Lower leg skin (tissue), 4 donors: ENCODE measurements at places on chromosomes 3 and 15. TPM values are rescaled to one million over a fixed set of nuclear protein-coding genes. Genes with fewer than 3 reads are reported as not detected.

DNA sequence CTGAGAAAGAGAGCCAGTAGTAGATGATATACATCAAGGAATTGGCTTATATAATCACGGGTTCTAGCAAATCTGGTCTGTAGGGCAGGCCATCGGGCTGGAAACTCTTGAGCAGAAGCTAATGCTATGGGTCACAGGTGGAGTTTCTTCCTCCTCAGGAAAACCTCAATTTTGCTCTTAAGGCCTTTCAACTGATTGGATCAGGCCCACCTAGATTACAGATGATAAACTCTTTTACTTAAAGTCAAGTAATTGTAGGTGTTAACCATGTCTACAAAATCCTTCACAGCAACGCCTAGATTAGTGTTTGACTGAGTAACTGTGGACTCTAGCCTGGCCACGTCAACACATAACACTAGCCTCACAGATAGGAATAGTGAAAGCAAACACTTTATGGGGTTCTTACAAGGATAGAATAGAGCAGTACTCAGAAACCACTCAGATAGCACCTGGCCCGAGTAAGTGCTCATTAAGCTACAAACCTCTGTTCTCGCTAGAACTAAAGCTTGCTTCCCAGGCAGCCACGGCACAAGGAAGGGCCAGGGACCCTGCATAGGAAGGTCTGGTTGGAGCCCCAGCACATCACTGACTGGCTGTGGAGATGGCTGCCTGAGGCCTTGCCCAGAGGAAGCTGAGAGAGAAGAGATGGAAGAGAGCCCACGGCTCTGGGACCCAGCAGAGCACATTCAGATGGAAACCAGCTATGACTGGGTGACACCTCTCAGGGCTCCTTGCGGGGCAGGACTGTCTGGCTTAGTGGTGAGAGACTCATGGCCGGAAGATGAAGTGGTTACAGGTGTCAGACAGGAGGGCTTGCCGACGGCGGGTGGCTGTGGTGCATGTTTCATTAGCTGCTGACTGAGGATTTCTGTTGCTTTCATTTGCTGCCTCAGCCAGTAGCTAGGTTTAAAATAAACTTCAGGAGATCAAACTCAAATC is 202.5 kb upstream of the TLE3 start:
- no peak for DNase-seq

DNA sequence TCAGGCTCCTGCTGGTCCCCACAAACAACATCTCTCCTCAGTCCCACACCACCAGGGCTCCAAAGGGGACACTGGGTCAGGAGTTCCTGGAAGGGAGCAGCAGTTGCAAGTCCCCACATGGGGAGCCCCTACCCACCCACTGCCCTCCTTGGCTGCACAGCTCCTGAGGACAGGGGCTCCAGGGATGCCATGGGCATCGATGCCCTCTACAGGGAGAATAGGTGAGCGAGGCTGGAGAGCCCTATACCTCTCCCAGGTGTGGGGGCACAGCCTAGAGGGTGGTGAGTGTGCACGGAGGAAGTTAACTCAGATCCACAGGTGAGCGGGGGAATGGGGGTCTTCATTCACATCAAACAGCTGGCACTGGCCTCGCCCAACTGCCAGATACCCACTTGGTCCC is 141.2 kb upstream of the LINGO1 start:
- DNase-seq: no peak

GRCh38 chr3:27127195-27127594 is 242.0 kb downstream of the NEK10 start:
- DNase-seq: no peak

GRCh38 chr15:40921949-40922607 is 7.1 kb upstream of the DLL4 start:
- no peak for DNase-seq

DNA sequence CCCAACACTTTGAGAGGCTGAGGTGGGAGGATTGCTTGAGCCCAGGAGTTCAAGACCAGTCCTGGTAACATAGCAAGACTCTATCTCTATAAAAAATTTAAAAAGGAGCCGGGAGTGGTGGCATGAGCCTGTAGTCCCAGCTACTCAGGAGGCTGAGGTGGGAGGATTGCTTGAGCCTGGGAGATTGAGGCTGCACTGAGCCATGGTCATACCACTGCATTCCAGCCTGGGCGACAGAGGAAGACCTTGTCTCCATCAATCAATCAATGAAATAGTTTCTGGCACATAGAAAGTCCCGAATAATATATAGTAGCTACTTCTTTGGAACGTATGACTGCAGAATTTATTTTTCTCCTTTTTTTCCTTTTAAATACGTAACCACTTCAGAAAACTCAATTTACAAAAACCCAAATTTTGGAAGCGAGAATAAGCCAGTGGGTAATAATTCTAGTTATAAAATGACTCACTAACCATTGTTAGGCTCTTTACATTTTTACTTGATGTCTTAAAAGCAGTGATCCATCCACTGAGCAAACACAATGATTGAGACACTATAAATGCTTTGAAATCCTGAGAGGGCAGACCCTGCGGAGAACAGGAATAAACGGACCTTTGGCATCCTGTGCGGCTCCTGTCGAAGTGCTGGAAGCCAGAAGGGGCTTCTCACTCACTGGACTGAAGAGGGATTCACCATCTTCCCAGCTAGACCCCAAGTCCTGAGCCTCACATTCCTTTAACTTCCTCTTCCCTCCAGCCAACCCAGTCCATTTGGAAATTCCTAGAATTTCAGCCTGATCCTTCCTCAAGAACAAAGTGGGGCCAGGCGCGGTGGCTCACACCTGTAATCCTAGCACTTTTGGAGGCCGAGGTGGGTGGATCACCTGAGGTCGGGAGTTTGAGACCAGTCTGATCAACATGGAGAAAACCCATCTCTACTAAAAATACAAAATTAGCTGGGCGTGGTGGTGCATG is 68.4 kb upstream of the MFGE8 start:
- no peak for DNase-seq

- DNase-seq: no peak
Observed at GRCh38 chr15:36961956-36962355, 138.4 kb downstream of the MEIS2 start.

DNA sequence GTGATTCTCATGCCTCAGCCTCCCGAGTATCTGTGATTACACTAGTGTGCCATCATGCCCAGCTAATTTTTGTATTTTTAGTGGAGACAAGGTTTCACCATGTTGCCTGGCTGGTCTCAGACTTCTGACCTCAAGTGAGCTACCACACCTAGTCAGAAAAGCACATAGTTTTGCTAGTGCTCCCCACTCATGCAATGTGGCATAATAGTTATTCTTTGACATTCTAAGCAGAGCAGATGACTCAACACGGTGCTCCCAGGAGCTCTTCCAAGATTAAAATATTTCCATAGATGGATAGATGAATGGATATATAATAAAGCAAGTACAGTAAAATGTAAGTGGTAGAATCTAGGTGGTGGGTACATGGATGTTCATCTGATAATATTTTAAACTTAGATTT is 53.1 kb upstream of the GK5 start:
- DNase-seq: no peak

- no peak for DNase-seq
Observed at GRCh38 chr3:55574671-55575070, 87.6 kb upstream of the WNT5A start.

- no peak for DNase-seq
Observed at GRCh38 chr3:9945358-9945757, 6.8 kb downstream of the PRRT3 start.

DNA sequence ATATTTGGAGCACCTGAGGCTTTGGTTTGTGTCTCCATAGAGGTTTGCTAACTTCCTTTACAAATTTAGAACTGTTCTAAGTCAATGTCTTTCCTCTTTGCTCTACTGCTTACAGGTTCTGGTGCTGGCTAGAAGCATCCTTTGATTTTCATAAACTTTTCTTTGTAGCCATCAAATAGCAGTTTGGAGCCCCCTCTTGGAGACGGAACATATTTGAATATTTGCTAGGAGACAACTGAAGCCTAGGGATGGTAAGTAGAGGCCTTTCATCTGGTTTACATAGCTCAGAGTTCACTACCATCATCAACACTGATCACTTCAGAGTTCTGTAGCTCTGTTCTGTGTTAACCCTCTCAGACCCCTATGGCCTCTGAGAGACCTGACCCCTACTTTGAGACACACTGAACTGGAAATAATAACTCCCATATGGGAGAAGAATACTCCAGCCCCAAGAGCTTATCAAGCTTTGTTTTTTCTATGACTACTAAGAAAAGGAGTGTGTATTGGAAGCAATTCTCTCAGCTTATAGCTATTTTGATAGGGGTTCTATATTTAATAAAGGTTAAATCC is 420.4 kb downstream of the EPHA3 start:
- no peak for DNase-seq

DNA sequence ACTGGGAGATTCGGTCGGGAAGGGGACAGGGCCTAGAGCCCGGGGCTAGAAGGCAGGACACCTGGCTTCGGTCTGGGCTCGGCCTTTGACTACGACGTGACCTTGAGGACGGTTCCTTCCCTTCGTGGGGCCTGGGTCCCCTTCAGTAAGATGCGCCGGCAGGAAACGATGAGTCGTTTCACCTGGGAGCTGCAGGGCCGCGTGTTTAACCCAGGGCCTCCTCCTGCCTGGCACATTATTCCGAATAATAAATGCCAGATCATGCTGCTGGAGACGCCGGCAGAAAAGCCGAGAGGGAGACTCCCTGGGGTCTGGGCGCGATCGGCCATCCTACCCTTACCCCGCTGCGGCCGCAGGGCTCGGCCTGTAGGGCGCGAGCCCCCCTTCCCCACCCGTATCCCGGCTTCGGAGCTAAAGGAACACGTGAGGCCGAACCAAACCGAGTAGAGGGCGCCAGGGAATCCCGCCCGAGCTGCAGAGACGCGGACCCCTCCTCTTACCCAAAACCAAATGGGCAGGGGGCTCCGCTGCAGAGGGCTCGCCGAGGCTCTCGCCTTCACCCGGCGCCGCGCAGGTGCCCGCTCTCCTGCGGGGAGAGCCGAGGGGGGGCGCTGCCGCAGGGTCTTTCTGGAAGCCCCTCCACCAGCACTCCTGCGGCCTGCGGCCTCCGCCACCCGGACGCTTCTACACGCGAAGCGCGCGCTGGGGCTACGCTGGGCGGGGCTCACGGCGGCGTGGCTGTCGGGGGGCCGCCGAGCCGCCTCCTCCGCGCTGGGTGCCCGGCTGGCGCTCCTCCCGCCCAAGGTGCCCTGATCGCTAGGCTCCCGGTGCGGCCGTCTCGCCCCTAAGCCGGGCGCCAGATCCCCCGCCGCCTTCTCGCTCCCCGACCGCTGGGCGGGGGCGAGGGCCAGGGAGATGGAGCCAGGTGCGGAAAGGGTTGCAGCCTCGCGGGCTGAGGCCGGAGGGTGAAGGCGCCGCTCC is at the start of gene BDH1:
Gene BDH1, minus strand, starts transcription at position 688 of the 981 bp plus-strand sequence. CDS start 9,525 bp downstream, outside the sequence.
- DNase-seq: no peak

- DNase-seq: no peak
Observed at GRCh38 chr15:92394309-92395097, 822 bp downstream of the ST8SIA2 start.

- no peak for DNase-seq
Observed at GRCh38 chr3:109902549-109902948, 565.2 kb upstream of the DPPA4 start.

GRCh38 chr3:36229496-36229895 is 150.8 kb upstream of the STAC start:
- no peak for DNase-seq

- no peak for DNase-seq
Observed at GRCh38 chr3:119779731-119780383, 2.0 kb upstream of the NR1I2 start.

DNA sequence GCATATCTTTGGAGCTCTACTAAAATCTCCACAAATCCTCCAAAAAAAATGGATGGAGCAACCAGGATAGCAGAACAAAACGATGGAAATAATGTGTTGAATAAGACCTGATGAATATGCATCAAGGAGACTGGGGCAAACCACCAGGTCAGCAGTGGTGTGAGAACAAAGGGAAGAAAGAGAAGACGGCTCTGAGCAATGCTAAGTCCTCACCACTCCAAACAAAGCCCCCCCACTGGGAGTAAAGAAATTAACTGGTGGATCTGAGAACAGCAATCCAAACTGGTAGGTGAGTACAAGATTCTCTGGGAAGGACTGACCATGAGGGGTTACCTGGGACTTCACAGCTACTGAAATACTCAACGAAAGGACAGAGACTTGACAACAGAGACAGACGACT is 977.3 kb downstream of the TBL1XR1 start:
- no peak for DNase-seq

DNA sequence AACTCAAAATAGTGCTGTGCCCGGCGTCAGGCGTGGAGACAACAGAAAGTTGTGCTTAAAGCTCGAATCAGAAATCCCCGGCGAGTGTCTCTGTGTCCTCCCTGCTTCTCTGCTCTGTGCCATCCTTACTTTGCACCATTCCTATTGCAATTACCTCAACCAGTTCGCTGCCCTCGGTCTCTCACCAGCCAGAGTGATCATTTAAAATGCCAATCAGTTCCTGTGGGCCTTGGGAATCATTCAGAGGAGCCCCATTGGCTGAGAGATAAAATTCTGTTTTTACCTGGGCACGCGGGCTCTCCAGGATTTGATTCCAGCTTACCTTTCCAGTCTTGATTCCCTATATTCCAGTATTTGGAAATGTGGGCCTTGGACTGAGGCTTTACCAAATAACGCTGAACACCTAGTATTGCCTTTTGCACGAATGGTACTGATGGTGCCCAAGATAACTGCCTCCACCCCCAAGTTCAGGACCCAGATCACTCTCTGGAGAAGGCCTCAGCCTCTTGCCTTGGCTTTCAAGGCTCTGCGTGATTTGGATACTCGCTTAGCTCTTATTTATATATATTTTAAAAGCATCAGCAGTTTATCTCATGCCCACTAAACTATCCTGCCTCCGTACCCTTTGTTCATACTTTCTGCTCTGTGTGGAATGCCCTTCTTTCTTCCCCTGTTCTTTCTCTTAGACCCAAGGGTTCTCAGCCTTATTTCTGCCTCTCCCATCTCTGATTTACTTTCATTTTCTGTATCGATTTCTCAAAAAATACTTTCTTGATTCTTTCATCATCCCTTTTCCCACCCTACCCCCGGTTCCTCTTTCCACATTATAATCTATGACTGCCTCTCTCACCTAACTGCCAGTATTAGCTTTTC is 863 bp downstream of the PSMA4 start:
- DNase-seq: no peak

GRCh38 chr3:96294143-96294542 is 520.3 kb upstream of the EPHA6 start:
- DNase-seq: no peak

GRCh38 chr3:4270720-4271119 is 32.4 kb upstream of the SETMAR start:
- no peak for DNase-seq

- DNase-seq: no peak
Observed at GRCh38 chr3:74988095-74988494, 373.6 kb upstream of the CNTN3 start.

PLS1 gene
- total RNA-seq: 6.6 TPM

SERPINI2 gene
- total RNA-seq: not detected

SPSB4 gene
- total RNA-seq: not detected

HTR3E gene
- total RNA-seq: not detected

SHC4 gene
- 0.99 TPM for total RNA-seq

RPP14 gene
- 9.1 TPM for total RNA-seq

LRRIQ4 gene
- not detected for total RNA-seq

DLL4 gene
- 4.2 TPM for total RNA-seq

ACTC1 gene
- total RNA-seq: 1.3 TPM

COL8A1 gene
- 7.6 TPM for total RNA-seq

TMC3 gene
- not detected for total RNA-seq

COLQ gene
- 0.10 TPM for total RNA-seq

PRSS50 gene
- total RNA-seq: 0.13 TPM
